Stimulated activated CD4-positive, alpha-beta T cell treated with anti-CD3 and anti-CD28 coated beads, Interleukin-12 subunit alpha, Interleukin-12 subunit beta, amount 100 ng/mL, for 24 hours (primary cell): ENCODE measurements at places on chromosomes 3 and 15.

DNA sequence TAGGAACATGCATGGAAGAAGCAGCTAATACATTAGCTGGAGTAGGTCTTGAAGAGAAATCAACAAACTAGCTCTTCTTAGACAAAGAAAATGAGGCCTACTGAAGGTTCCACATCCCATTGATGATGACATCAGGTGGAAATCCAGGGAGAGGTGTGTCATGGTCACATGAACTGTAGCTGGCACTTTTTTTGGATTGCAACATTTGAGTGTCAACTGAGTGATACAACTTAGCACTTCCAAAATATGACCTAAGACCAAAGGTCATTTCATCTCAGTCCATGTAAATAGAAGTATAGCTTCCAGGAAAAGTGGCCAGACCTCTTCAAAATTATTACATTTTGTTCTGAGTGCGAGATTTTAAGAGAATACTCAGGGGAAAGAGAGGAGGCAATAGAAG is 117.2 kb upstream of the MEIS2 start:
- DNase-seq, result no peak

DNA sequence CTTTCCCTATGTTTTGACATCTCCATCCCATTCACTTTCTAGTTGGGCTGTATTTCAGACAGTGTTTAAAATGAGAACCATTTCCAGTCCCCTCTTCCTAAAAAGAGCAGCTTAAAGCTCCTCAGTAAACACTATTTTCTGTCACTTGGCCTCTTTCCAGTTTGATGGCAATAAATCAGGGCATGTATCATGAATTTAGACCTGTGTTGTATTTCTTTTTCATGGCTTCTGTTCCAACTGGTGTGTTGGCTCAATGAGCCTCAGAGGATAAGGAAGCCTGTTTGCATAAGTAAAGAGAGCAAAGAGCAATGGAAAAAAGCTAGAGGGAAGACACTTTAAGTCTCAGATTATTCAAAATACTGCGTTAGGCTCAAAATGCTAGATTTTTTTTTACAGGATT is 7.2 kb downstream of the CCDC80 start:
- no peak for DNase-seq

GRCh38 chr3:191387441-191388077 is 57.2 kb upstream of the UTS2B start:
- DNase-seq, result no peak

DNA sequence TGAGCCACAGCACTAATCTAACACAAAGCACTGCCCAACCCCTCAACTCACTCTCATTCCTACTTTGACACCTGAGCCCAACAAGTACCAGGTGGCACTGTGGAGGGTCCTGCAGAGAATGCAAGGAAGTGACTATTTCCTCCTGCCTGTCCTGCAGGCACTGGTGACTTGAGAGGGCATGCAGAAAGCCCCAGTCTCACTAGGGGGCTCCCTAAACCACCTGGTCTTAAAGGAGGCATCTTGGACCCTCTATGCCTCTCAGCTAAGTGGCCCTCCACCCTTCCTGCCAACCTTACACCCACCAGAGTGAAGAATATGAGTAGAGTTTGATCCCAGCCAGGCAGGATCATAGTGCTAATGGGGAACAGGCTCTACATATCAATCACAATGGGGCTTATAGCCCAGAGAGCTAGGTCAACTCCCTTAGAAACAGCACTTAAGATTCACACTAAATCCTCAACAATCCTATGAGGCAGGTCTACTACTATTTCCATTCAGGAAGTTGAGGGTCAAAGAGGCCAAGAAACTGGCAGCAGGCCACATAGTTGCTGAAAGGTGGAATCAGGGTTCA is 15.2 kb downstream of the TRAIP start:
- no peak for DNase-seq

DNA sequence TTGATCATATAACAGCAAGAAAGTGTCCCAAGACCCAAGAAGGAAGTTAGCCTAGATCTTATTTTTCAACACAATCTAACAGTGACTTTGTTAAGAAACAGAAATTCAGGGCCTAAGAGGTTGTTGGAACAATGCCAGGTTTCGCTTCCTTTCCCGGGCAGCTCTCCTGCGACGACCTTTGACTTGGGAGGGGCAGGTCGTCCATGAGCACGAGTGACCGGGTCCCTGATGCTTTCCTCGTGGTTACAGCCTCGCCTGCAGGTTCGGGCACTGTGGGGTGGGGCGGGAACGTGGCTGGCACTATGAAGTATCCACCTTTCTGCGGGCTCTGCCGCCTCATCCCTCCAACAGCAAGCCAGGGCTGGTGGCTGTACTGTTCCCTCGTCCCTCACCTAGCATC is 90.1 kb upstream of the RGMA start:
- DNase-seq, result no peak

DNA sequence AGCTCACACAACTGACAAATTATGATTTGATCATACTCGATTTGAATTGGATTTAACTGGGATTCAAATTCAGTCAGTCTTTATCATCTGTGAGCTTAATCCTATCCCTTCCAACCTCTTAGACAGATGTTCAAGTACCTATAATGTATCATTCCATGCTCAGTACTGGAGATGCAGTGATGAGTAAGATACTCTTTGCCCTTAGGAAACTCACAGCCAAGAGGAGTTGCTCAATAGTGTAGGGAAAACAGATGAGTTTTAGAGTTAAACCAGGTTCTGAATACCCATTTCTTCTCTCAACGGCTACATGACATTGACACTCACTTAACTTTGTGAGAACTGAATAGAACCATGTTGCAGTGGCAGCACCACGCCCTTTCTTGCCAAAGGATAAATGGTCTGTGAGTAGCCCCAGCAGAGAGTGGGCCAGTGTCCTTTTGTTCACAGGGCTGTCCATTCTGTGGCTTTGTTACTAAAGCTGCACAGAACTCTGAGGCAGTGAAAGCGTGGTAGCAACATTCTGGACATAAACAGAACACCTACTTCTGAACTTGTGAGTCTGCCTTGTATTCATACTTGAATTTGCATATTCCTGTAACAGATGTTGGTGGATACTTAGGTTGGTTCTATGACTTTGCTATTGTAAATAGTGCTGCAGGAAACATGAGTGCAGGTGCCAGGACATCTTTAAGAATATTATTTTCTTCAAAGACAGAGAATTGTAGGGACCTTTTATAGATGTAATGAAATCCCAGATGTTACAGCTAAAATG is 91.6 kb downstream of the RASA2 start:
- DNase-seq, result no peak

DNA sequence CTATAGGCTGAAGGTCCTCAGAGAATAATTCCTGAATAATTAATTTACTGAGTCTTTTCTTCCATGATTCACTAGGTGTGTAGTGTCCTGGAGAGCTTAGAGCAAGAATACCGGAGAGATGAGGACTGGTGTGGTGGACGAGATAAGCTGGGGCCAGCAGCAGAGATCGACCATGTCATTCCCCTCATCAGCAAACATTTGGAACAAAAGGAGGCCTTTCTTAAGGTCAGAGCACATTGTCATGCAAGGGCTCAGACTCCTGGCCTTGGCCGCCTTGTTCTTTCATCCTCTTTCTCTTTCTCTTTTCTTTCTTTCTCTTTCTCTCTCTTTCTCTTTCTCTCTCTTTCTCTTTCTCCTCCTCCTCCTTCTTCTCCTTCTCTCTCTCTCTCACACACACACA is 291.4 kb upstream of the UMPS start:
- no peak for DNase-seq

- no peak for DNase-seq
Observed at GRCh38 chr3:126159476-126159875, 20.9 kb downstream of the ALDH1L1 start.

GRCh38 chr15:34494084-34494399 is 56.4 kb upstream of the GOLGA8A start:
- DNase-seq, result no peak

DNA sequence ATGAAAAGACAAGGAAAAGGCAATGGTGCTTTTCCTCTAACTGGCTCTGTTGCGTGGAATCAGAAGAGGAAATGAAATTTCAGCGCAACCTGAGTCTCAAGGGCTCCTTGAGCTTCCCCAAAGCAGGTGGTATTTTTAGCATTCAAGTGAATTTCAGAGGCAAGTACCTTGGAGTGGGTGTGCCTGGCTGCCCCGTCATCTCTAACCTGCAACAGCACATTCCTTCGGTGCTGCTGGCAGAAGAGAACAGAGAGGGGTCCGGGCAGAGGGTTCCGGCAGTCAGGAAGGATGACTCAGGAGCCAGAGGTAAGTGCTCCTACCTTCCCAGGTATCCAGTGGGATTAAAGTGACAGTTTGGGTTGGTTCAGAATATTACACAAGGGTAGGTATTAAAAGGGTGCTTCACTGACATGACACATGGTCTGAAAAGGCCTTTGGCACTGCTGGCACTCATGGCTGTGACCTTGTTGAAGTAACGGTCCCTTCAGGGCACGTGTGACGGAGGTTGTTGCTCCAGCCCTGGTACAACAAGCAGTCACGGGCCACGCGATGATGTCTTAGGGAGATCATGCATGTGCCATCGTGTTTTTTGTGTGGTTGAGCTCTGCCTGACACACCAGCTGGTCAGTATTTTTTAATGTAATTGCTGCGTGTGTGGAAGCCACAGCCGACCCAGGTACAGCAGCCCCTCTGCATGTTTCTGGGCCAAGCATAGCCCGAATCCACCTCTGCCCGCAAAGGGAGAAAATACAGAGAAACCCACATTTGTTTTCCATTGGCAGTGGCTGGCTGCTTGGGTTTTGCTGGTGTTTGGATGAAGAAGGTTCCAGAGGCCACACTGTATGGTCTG is 75.7 kb downstream of the LRRK1 start:
- DNase-seq, result no peak

DNA sequence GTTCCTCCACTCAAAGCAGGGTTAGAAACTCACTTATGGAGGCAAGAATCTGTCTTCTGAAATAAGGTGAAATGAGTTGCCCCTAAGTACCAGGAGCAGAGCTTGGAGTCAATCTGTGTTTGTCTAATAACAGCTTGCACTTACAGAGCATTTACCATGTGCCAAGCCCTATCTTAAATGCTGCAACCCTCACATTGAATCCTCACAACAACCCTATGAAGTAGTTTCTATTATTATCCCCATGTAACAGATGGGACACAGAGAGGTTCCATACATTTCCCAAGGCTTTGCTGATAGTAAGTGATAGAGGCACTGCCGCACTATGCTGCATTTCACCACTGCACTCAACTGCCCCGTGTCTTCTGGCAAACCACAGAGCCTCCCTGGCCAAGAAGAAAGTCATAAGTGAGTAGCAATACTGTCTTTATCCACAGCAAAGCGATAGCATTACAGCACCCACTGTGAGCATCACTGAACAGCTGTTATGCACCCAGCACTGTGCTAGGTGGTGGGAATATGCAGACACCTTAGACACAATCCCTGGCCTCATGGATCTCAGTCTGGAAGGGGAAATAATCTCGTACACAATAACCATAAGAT is 141.5 kb downstream of the SSR3 start:
- no peak for DNase-seq

GRCh38 chr3:144866476-144866875 is 894.9 kb downstream of the DIPK2A start:
- no peak for DNase-seq

DNA sequence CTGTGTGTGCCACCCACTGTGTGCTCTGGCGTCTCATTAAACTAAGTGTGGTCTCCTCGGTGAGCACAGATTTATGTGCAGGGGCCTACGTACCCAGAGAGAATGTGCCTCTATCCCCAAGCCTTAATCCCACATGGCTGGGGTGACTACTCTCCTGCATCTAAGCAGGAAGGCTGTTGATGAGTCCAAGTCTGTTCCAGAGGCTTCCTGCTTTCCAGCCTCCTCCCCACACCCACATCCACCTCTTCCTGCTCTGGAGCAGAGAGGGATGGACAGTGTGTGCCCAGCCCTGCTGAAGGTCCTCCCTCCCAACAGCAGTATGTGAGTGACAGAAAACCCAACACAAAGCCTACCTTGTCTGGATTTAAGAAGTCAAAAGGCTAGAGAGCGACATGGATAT is 38.8 kb upstream of the BCL2L10 start:
- no peak for DNase-seq

DNA sequence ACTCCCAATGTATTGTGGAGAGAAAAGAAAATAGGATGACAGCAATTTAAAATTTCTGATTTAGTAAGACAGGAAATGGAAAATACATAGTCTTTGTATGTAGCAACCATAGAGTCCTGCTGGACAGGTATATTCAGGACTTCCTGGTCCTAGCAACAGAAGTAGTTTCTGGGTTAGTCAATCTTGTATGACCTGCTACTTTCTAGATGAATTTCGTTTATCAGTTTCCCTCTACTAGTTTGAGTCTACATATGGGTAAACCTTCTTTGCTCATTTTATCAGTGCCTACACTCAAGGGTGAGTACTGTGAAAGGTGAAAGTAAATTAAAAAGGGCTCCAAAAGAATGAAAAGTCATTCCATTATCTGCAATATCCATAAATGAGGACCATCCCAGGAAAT is 309.8 kb downstream of the UNC13C start:
- no peak for DNase-seq

DNA sequence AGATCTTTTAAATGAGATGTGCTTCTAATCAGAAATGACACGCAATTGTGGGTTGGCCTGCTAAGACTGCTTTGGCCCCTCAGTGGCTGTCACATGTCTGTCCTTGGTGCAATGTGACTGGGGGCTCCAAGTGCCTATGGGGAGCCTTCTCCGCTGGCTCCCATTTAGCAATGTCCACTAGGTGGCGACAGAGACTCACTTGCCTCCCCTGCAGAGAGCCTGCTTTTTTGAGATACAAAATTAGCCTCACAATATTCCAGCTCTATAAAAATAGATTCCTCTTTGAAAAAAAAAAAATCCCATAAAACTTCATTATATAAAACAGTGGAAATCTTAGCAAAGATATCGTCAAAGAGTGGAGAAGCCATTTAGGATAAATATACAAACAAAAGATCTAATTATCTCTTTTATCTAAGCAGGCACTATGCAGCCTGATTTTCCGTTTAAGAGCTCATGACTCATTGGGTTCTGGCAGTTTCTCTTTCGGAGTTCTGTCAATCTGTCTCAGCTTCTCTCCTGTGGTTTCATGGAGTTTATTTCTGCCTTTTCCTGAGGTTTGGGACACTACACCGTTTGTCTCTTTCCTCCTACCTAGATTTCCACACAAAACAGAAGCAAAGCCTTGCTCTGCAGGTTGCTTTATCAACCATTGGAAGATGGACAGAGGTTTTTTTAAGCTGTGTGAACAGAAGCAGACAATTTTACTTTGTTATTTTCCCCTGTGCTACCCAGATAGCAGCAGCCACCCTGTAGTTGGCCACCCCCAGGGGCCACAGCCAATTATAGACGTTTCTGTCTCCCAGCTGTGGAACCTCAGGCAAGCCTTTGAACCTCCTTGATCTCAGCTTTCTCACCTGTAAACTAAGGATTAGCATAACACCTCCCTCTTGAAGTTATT is 68.4 kb upstream of the TNFAIP8L3 start:
- peak; percentile 60 for DNase-seq

GRCh38 chr3:9747267-9747666 is 2.5 kb upstream of the OGG1 start:
- no peak for DNase-seq
